CD4-positive, alpha-beta T cell treated with Interleukin-12 subunit alpha and Interleukin-12 subunit beta, for 1 hour (primary cell): ENCODE measurements at places on chromosomes 7 and 10.

DNA sequence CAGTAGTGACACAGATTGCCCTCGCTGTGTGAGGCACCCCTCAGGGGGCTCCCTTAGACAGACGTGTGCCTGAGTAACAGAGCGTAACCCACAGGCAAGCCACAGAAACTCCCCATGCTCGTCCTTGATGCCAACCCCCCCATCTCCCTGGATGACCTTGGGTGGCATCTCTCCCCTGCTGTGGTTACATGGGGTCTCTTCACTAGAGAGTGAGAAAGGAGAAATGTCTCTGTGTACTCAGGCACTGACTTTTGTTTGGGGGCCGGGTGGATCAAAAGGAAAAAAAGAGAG is 1.1 kb upstream of the ASB10 start:
- no peak for DNase-seq

GRCh38 chr7:29825775-29826529 is 19.6 kb downstream of the WIPF3 start:
- DNase-seq = no peak

DNA sequence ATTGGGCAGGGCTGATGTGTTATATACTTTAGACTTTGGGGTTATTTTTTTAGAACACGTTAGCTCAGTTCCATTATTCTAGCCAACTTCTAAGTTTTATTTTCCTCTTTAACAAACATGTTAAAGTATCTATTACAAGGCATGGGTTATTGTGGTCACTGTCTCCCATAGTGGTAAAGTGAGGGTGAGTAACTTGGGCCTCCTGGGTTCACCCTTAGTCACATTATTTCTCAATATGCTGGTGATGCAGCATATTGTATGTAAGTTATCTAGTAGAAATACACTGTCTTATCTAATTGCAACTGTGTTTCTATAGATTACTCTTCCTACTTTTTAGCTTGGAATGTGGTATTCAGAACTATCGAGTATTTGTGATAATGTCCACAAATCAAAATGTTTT is 65.9 kb downstream of the BBS9 start:
- no peak for DNase-seq

DNA sequence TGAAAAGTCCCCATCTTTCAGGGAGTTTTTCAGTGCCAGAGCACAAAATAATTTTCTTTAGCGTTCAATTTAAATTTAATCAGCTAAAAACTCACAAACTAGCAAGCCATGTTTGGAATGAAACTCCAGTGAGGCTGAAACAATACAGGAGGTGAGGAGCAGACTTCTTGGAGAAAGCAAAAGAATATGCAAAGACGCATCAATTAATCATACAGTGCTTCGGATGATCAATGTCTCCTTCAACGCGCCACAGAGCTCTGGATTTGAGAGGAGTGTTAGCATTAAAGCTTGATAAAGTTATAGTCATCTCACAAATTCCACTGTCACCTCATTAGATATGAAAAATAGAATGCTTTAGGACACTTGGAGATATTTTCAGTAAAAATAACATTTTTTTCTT is 248.0 kb downstream of the WDR11 start:
- no peak for DNase-seq

- DNase-seq = no peak
Measured at GRCh38 chr7:20661884-20662283, 46.4 kb downstream of the ABCB5 start.

GRCh38 chr7:131244259-131244852 is 83.3 kb upstream of the MKLN1 start:
- no peak for DNase-seq

DNA sequence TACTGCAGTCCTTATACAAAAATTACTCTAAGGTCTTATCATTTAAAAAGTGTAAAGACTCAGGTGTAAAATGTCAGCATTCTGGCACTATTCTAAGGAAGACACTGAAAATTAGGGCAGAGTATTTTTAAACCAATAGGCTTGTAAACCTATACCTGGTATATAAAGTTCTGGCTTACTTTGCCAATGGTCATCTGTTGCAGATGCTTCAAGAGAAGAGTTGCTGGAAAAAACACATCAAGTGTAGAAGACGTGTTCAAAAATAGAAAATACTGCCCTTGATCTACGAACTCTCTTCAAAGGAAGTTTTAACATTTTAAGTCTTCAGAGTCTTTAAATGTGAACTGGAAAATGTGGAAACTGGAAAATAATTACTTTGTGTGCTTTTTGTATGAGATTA is 23.9 kb downstream of the NT5C3A start:
- no peak for DNase-seq

DNA sequence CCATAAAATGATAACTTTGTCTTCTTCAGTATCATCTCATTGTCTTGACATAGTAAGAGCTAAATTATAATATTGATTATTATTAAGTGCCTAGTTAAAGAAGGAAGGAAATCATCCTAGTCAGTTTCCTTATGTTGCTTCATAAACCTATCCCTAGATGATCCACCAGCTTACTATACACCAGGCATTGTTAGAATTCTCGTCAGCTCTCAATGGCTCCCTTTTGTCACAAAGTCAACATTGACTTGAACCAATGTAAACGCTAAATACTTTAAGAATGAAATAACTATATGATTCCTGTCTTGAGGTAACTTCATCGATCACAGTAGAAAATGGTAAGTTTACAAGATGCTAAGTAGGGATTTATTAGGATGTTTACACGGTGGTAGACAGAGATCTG is 1162.9 kb downstream of the CNTNAP2 start:
- DNase-seq = no peak

DNA sequence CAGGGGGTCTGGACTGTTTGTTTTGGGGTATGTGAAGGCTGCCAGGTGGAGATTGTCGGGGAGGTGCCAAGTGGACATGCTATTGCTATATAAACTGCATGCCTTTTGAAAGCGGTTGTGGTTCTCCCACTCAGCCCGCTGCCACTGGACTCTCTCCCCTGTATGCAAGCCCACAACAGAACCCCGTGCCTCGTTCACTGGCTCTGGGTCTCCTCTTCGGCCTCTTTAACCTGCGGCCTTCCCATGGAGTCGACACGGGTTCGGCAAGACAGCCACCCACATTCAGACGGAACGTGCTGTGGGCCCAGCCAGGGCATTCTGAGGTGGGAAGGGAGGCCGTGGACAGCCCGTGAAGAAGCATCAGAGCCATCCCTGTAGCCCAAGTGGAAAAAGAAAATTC is 50.3 kb downstream of the SVIL start:
- no peak for DNase-seq

DNA sequence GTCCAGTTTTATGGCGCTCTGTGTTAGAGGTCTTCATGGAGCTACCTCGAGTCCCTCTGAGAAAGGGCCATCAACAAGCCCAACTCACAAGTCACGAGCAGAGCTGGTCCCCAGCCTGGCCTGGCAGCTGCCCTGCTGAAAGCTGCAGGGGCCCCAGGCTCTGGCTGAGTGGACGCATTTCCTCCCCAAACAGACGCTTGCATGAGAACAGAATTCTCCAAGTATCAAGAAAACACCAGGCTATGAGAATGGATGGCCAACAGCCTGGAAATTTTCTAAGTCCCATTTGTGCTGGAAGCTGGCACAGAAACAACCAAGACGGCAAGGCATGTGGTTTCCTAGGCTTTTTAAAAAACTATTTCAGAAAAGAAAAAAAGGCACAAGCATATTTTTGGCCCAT is 114.8 kb downstream of the FAM53B start:
- no peak for DNase-seq
